ENCODE measurements at places on chromosomes 1 and 21.
A peak's percentile ranks its signal among the peaks of the same experiment; 100 is the strongest.

GRCh38 chr1:30111431-30111830 lies 612.0 kb downstream of the MATN1 start:
- DNase-seq, result peak; percentile 52

DNA sequence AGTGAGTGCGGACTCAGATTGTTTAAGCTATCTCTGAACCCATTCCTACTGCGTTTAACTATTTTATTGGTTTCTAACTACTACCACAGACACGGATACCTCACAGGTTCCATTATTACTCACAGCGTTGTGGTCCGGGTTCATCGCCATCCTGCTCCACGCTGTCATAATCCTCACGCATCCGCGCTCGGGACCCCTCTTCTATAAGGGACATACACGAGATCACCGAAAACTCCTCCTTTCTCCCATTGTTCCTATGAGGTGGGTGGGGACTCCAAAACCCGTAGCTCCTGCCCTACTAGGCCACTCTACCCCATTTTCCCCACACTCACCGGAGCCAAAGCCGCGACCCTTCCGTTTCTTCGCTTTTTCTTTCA lies 610 bp downstream of the RBM8A start:
- no peak for DNase-seq

DNA sequence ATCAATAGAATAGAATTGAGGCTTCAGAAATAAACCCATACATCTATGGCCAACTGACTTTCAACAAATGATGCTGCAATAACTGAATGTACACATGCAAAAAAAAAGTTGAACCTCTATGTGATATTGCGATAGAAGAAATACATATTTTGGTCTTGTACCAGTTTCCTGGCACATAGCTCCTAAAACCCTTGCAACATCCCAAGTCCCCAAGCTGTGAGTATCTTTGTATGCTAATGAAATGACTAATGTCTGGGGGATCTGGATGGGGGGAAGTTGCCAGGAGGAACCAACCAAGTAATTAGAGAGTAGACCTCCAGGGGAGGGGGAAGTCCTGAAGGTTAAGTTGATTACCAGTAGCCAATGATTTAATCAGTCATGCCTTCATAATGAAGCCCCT lies 24.4 kb downstream of the BLZF1 start:
- DNase-seq, result peak; percentile 43

DNA sequence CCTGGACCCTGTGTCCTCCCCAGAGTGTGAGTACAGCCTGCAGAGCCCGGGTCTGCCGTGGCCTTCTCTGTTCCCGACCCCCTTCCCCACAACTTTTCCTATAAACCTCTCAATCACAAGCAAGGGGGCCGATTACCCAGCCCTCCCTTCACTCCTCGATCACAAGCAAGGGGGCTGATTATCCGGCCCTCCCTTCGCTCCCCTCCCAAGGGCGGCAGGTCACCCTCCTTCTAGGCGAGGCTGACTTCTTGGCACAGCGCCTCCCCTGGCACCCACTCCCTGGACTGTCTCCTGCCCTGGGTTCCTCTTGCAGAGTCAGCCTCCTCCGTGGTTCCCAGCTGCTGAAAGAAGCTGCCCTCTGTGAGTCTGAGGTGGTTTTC lies 12.3 kb upstream of the LDLRAP1 start:
- DNase-seq, result no peak

DNA sequence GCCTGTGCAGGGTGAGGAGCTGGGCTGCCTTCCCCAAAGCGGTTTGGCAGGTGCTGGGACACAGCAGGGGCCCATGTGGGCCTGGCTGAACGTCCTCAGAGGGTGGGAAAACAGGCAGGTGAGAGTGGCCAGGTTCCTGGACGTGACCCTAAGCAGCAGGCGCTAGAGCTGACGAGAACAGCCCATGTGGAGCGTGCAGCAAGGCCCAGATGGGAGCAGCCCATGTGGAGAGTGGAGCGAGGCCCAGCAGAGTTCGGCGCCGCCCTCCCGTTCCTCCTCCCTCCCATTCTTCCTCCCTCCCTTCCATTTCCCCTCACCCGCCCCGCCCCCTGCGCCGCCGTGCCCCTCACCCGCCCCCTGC lies 314.4 kb upstream of the VAMP3 start:
- DNase-seq, result no peak

DNA sequence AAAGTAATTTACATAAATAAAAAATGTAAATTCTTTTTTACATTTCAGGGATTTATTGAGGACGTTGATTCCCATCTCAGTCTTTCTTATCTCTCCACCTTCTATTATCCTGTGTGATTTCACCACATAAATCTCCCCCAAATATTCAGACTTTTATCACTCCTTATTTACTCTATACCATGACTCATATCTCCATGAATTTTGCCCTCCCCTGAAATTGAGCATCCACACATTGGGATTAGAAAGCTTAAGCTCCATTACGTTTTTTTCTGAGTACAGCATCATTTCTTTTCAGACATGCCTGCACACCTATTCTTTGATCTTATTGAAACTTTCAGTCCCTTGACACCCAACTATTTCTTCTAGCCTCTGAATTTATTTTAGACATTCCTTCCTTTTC lies 111.2 kb downstream of the IFI44 start:
- DNase-seq, result peak; percentile 8

GRCh38 chr1:211986628-211987254 lies 48.6 kb downstream of the INTS7 start:
- DNase-seq, result no peak

DNA sequence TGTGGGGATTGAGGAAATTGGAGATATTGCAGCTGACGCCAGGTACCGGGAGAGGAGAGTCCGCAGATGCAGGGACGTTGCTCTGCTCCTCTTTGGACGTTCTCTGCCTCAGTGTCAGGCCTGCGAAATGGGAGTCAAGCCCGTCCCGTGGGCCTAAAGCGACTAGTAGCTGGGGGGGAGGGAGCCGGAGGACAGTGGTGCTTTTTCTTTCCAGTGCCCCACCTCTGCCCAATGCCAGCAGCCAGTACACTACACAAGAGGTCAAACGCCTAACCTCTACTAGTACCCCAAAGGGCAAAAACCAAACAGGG lies 413.6 kb upstream of the ESRRG start:
- no peak for DNase-seq

- DNase-seq, result no peak
Measured at GRCh38 chr1:10068605-10069294, 36.0 kb downstream of the UBE4B start.

- DNase-seq, result no peak
Measured at GRCh38 chr1:56758135-56758534, 61.1 kb downstream of the FYB2 start.

GRCh38 chr1:58621391-58621790 lies 44.3 kb upstream of the TACSTD2 start:
- no peak for DNase-seq

- DNase-seq, result peak; percentile 31
Measured at GRCh38 chr1:22832414-22832786, 121.8 kb downstream of the EPHB2 start.

GRCh38 chr21:37765221-37765900 lies 150.9 kb downstream of the KCNJ6 start:
- no peak for DNase-seq

- peak; percentile 42 for DNase-seq
Measured at GRCh38 chr1:243890576-243890975, 40.5 kb upstream of the AKT3 start.

GRCh38 chr1:237700181-237700580 lies 190.5 kb downstream of the ZP4 start:
- DNase-seq, result no peak

DNA sequence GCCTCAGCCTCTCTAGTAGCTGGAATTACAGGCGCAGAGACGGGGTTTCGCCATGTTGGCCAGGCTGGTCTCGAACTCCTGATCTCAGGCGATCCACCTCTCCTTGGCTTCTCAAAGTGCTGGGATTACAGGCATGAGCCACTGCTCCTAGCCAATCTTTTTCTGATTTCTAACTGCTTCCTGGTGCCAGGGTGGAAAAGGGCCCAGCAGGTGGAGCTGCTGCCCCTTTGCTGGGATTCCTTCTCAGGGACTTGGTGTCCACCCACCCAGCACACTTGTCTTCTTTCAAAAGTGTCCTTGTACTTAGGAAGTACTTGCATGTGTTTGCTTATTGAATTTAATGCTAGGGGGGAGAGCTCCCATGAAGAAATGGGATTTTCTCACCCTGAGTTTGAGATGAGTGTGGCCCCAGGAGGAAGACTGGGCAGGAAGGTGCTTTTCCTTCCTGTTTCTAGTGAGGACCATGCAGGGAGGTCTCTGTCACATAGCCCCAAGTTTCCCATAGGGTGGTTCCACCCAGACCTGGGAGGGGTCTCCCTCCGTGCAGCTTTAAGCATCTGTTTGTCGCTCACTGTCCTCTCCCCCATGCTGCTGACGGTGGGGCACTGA lies 14.2 kb downstream of the UTP11 start:
- peak; percentile 72 for DNase-seq

- DNase-seq, result no peak
Measured at GRCh38 chr1:198483006-198483405, 57.5 kb downstream of the ATP6V1G3 start.

DNA sequence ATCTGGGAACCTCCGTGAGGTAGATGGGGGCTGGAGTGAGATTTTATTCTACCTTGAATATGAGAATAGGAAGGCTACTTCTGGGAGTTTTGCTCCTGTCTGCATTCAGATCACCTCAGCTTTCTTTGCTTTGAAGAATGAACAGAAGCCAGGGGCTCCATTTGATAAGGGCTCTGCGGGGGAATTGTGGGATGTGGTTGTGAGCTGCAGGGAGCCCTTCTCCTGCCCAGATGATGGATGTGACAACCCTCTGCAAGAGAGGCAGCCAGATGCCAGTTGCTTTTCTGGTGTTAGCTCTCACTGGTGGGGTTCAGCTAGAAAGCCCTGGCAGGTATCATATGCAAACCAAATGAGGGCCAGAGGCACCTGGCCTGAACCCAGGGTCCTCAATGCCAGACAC lies 21.5 kb downstream of the IER5 start:
- no peak for DNase-seq

GRCh38 chr1:48495166-48495565 lies 23.2 kb upstream of the SPATA6 start:
- no peak for DNase-seq

DNA sequence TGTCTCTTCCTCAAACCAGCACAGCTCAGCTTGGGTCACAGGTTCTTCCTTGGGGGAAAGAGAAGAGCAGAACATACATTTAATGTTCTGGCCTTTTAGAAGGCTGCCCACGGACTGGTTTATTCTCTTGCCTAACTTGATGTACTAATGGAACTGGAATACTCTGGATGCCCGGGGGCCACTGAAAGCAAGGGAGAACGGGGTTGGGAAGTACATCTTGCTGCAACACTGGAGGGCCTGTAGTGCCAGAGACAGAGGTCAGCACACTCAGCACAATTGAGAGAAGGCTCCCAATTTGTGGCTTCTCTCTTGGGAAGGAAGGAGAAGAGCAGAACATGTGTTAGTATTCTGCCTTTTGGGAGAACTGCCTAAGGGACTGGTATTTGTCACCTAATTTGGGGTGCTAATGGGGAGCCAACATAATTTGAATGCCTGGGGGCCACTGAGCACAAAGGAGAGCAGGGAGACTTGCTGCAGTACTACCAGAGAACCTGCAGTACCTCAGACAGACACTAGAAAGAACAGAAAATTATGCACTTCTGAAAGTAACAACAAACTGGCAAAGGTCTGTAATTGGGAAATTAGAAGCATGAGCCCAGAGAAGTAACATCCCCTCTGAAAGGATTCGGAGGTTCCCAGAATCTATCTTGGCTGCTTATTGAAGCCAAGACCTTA lies 14.1 kb downstream of the ZNF691 start:
- no peak for DNase-seq
